ENCODE measurements at places on chromosomes 7 and 10.

- no peak for DNase-seq
Observed at GRCh38 chr10:93352638-93353383, 129.3 kb downstream of the MYOF start.

GRCh38 chr10:57891201-57892006 lies 376.3 kb downstream of the IPMK start:
- DNase-seq: no peak

DNA sequence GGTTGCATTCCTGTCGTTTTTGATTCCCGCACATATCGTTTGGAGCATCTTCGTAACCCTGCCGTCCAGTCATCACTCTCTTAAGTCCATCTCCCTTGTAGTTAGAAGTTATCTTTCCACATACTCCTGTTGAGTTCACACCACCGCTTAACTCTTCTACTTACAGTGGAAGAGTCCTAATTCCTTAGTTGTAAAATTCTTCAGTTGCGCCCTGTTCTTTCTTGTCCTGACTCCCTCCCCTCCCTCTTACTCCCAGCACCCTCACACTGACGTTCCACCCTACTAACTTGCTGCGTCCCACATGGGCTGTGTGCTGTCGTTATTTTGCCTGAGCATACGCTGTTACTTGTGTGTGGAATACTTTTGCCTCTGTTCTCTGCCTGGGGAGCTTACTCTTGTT lies 11.7 kb downstream of the DNAJB6 start:
- DNase-seq: no peak

DNA sequence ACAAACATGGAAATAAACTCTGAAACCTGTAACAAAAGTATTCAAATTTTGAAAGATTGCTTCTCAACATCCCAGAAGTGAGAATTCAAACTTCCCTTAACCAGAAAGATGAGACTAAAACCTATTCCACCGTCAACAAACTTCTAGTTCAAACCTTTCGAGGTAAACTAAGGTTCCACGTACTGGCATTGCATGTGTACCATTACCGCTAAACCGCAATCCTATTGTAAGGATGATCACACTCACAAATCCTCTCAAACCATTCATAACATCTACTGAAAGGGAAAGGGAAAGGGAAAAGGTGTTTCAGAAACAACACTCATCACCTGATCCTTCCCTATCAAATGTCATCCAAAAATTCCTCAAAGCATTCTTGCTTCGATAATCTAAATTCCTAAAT lies 3.1 kb downstream of the SMURF1 start:
- no peak for DNase-seq

DNA sequence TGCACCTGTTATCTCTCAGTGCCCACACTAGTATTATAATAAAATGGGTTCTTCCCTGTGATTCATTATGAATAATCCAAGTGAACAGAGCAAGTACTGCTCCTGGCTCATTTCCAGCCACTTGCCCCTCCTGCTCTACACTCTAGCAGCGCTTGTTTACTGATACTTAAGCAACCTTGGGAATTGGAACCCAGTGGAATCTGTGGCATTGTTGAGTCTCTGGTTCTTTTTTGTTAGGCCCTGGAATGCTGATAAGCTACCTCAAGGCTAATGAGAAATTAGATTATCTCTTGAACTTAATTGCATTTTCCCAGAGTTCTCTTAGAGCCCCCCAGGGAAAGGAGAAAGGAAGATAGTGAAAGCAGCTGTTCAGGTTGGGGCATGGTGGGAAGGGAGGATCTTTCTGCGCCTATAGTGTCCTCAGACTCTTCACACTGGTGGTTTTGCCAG lies 34.0 kb downstream of the PRKAR2B start:
- no peak for DNase-seq

DNA sequence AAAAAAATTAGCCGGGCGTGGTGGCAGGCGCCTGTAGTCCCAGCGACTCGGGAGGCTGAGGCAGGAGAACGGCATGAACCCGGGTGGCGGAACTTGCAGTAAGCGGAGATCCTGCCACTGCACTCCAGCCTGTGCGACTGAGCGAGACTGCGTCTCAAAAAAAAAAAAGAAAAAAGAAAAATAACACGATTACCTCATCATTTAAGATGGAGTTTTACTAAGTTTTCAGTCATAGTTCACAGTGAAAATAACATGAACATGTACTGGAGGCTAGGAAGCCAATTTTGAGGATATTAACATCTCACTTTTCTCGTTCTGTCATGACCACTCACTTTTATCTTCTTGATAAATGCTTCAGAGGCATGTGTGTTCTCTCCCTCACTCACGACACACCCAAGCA lies 3.1 kb upstream of the RUNDC3B start:
- DNase-seq: no peak

- no peak for DNase-seq
Observed at GRCh38 chr7:951881-952547, 2.5 kb downstream of the ADAP1 start.

DNA sequence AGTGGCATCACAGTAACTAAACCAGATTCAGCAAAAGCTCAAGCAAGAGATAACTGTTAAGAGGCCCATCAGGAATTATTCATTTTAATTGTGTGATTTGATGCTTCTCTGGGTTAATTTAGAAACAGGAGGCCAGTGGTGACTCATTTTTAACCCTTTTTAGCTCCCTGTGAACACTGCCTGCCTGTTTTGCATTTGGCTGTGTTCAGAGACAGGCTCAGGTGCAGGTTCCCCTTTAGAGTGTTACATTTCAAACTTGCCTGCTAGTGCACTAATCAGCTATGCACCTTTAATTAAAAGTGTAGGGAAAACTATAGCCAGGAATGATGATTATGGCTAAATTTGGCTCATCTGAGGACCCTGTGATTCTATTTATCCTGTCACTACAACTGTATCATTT lies 6.5 kb downstream of the STAMBPL1 start:
- DNase-seq: no peak

- no peak for DNase-seq
Observed at GRCh38 chr7:10076660-10077300, 896.9 kb upstream of the PHF14 start.

- DNase-seq: no peak
Observed at GRCh38 chr7:92056286-92056685, 78.0 kb downstream of the CYP51A1 start.

- DNase-seq: no peak
Observed at GRCh38 chr10:130933008-130933390, 378.5 kb downstream of the TCERG1L start.

- no peak for DNase-seq
Observed at GRCh38 chr10:47058961-47059391, 147.7 kb downstream of the PTPN20 start.

- DNase-seq: no peak
Observed at GRCh38 chr10:44552726-44553125, 167.8 kb upstream of the CXCL12 start.
